ENCODE measurements at places on chromosomes 16 and 17.

GRCh38 chr16:316741-317464 lies 33.9 kb downstream of the PDIA2 start:
- no peak for DNase-seq

DNA sequence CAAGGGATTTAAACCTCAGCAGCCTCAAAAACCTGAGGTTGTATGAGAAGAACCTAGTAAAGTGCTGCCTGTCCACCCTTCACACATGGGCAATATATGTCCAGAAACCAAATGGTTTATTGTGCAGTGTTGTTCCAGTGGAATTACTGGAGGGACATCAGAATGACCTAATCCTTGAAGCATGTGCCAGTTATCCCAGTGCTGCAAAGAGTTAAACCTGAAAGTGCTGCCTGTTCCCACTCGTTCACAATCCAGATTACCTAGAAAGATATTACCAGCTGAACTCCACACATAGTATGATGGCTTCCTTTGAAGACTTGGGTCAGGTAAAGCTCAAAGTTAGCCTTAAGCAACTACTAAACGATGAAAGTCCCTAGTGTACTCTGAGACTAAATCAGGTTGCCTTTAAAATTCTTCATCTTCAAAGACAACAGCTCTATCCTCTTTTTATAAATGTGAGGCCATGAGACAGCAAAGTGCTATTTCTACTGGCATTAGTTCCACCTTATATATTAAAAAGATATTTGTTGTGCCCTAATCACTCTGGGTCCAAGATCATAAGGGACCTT lies 133.1 kb downstream of the SNX11 start:
- no peak for DNase-seq

GRCh38 chr17:12024327-12024726 lies 3.6 kb downstream of the MAP2K4 start:
- no peak for DNase-seq

DNA sequence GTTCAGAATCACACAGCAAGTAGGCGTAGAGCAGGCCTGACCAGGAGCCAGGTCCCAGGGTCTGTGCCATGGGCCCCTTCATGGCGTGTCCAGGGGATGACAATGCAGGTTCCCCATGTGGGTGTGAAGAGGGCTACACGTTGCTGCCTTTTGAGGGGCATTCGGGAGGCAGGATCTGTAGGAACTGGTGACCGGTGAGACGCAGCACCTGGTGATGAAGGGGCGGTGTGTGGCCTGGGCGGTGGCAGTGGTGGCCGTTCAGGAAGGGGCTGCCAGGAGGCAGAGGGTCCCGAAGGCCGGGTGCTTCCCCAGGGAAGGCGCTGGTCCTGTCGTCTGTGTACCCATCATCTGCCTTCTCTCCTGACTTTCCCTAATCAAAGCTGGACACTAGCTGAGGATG lies 34.6 kb downstream of the ZNF750 start:
- no peak for DNase-seq

GRCh38 chr17:44063704-44064639 lies 2.5 kb downstream of the LSM12 start:
- no peak for DNase-seq

DNA sequence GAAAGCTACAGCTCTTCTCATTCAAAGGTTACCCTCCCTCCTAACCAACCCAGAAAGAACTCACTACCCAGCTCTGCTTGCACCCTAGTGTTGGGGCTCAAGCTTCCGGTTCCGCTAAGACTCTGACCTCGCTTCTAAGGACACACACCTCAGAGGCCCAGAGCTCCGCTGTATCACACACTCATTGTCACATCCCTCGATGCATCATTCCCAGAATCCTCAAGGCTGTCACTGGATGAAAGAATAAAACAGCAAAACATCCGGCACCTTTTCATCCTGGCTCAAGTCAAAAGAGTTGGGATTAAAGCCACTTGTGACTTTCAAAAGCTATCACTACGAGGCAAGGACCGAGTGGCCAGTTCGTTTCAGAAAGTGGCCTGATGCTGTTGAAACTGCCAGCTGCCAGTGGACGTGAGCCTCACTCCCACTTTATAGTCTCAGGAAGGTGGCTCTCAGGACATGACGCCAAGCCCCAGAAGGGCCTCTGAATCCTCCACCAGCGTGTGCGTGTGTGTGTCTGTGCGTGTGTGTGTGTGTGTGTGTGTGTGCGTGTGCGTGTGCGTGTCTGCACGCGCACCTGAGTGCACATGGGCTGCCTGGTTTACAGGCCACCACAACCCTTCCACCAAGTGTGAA lies 29.0 kb downstream of the ZFHX3 start:
- DNase-seq: no peak

DNA sequence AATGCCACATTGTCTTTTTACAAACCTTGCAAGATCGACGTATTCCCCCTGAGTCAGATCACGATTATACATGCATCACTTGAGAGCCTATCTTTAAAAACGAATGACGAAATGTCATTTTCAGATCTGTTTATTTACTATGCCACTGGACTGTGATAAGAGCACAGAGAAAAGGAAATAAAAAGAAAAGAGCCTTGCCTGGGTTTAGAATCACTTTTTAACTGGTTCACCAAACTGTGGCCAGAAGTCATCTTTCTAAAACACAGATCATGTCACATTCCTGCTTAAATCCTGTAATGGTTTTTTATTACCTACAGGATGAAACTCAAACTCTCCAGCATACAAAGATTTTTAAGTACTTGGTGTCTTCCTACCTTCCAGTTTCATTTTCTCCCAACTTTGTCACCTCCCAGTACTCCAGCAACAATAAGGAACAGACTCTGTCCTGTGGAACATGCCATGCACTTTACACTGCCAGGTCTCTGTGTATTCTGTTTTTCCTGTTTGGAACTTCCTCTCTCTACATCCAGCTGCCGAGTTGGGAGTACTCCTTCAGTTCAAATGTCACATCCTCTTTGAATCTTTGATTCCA lies 91.5 kb downstream of the SNX11 start:
- DNase-seq: no peak

DNA sequence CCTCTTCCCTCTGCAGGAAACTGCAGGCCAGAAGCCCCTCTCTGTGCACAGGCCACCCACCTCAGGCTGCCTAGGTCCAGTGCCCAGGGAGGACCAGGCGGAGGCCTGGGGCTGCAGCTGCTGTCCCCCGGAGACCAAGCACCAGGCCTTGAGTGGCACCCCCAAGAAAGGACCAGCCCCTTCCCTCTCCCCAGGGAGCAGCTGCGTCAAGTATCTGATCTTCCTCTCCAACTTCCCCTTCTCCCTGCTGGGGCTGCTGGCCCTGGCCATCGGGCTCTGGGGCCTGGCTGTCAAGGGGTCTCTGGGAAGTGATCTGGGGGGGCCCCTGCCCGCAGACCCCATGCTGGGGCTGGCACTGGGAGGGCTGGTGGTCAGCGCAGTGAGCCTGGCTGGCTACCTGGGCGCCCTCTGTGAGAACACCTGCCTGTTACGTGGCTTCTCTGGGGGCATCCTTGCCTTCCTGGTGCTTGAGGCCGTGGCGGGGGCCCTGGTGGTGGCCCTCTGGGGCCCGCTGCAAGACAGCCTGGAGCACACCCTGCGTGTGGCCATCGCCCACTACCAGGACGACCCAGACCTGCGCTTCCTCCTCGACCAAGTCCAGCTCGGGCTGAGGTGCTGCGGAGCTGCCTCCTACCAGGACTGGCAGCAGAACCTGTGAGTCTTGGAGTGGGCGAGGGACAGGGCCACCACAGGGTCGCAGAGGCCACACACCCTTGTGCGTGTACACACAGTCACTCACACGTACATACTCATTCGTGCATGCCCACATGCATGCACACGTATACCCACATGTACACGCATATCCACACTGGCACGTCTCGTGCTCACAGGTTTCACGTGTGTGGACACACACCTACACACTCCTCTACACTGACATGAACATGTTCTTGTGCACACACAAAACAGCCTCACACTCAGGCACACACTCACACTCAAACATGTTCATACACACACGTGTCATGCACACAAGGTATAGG lies 8.3 kb downstream of the TSPAN10 start:
- no peak for DNase-seq

- no peak for DNase-seq
Measured at GRCh38 chr17:65515959-65516948, 45.2 kb downstream of the AXIN2 start.

Measured in activated CD8-positive, alpha-beta T cell treated with anti-CD3 and anti-CD28 coated beads, Interleukin-2, amount 10 ng/mL, durations not matched to agents 7 days and 5 days (primary cell).